ENCODE measurements at places on chromosomes 5 and 9.

DNA sequence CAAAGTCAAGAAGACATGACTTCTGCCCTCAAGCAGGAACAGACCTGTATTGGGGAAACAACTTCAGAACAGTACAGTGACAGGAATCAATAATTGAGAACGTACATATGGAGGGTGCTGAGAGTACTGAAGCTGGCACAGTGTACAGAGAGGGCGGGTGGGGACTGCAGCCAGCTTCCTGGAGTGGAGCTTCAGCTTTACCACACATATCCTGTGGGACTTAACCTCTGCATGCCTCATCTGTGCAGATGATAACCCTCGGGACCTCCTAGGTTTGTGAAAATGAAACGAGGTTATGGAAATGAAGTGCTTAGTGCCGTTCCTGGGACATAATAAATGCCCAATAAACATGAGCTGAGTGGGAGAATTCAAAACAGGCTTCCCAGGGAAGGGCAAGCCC is 22.1 kb upstream of the RARS1 start:
- no peak for DNase-seq

DNA sequence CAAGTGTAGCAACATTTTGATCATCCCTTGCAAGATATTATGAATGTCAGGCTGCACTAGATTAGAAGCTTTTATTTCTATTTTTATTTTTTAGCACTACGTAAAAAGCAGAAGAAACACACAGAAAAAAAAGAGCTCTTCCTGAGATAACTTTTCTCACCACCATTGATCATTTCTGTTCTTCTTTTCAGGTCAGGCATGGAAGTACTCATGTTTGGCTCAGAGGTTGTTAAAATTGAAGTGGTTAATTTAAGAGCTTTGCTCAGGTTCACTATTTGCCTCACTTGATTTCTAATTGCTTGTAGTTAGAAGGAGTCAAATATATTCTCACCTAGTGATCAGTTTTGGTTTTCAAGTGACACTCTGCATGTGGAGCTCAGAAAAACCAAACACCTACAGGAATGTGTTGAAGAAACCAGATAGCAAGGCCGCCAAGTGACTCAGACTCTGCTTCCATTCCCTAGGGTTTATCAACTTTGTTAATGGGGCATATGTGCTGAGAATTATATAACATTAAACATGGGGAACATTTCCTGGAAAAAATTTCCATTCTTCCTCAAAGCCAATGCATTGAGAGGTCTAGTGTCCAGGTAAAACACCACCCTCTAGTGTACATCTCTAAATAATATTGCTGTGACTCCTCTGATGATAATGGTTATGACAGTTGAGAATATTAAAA is 679.8 kb downstream of the CETN3 start:
- DNase-seq = no peak

DNA sequence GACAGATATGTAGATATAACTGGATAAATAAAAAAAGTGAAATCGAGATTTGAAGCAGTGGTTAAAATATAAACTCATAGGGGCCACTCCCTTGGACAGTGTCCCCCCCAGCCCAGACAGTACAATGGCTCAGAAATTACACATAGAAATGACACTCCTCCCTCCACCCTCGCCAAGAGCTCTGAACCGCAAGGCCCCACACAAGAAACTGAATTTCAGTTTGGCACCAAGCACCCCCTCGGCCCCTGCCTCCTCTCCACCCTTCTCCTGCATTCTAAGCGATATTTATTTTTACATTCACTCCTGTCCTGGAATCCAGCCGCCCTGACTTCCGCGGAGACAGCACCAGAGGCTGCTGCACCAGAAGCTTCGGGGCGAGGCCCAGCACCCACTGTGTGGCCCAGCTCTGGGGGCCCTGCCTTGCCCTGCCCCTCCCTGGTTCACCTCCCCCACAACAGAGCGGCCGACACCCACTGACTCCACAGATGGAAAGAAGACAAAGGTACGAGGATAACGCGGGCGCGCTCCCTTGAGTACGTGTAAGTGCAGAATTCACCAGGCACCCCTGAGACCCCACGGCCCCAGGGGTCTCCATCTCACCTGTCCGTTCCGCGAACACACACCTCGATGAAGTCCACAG is 11.0 kb downstream of the STC2 start:
- DNase-seq = no peak

GRCh38 chr9:133682818-133683585 is 46.8 kb downstream of the DBH start:
- DNase-seq = no peak

DNA sequence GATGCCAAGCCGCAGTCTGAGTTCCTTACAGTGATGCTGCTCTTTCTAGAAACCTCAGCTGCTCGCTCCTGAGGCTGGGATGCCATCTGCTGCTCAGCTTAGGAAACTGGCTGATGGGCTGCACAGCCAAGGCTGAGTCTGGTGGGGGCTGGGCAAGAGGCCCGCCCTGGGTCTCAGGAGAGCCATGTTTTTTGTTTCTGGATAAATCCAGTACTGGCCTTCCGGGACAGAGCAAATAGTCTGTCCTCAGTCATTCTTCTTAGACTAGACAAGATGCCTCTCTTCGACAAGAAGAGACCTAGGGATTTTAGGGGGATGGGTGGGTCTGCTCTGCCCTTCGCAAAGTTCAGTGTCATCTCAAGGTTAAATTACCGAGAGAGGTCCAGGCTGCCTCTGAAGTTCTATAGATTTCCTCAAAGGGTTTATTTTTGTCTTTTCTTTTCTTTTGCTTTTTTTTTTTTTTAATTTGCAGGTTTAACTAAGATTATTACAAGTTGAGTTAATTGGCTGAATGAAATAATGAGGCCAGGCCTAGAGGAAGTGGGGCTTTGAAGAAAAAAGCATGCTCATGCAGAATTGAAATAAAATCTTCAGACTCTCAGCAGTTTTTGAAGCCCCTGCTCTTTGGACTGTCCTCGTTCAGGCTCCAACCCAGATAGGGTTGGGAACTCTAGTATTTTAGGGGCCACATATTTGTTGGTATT is 30.6 kb upstream of the MATR3 start:
- DNase-seq = peak; percentile 93

GRCh38 chr5:160287378-160288051 is 24.8 kb downstream of the CCNJL start:
- peak; percentile 15 for DNase-seq

- DNase-seq = no peak
These were observed 17.4 kb downstream of the TMOD1 start for GRCh38 chr9:97518909-97519307.

DNA sequence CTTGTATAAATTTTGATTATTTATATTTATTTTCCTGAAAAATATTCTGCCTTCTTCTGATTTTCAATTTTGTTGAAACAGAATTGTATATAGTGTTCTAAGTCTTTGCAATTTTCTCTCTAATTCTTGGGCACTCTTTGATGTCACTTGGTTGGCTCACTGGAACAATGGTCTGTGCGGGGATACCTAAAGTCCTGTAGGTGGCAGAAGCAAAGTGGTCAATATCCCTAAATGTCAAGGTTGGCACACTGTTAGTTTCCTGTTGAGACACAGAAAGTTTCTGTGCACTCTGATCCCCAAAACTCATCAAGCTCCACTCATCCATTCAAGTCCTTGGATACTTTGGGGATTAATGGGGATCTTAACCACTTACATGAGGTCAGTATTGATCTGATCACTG is 480.8 kb upstream of the CCNG1 start:
- no peak for DNase-seq

DNA sequence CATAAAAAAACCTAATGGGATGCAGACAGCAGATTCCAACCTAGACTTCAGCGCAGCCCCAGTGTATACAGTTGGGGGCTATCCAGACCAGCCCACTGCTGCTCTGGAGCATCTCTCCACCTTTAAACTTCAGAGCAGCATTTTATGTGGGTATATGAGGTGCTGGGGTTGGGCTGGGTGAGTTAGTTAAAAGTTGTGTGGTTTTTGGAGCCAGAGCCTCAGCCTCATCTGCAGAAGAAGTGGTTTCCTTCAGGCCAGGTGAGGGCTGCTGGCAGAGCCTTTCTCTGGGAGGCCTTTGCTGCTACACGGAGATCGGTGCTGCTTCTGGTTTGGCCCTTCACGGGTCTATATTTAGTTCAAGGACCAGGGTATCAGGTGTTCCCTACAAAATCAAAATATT is 228.3 kb downstream of the PDZD2 start:
- no peak for DNase-seq

GRCh38 chr5:124663101-124663506 is 83.3 kb downstream of the ZNF608 start:
- no peak for DNase-seq

GRCh38 chr5:172085738-172086137 is 79.3 kb upstream of the FBXW11 start:
- no peak for DNase-seq

DNA sequence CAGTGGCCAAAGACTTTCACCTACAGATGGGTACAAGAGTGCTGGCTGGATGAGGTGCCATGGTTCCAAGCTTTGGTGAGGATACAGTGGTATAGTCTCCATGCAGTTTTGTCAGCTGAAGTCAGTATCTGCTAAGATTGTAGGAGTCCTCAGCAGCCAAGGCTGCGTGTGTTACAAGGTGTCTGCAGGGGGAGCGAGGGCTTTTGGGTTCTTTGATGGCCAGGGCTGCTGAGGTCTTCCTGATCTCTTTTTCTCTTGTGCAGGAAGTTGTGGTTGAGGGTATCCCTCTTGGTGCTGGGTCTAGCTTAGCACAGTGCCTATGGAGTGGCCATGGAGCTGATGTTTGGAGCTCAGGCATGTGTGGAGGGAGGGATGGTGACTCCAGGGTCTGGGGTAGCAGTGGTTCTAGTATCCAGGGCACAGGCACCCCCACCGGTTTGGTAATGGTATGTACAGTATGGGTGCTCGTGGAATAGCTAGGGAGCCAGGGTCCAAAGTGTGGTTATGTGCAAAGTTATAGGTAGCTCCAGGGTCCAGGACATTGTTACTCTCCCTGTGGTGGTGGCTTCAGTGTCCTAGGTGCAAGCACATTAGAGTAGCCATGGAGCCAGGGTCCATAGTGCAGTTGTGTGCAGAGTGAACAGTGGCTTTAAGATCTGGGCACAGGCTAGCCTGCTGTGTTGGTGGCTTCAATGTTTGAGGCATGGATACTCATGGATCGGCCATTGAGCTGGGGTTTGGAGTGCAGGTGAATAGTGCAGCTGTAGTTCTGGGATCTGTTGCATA is 36.7 kb downstream of the CNTLN start:
- DNase-seq = no peak

GRCh38 chr5:85168474-85168873 is 783.8 kb upstream of the EDIL3 start:
- DNase-seq = no peak

- no peak for DNase-seq
These were observed 184.5 kb downstream of the GNAQ start for GRCh38 chr9:77847059-77847499.

- no peak for DNase-seq
These were observed 10.9 kb upstream of the IL3 start for GRCh38 chr5:132049559-132049958.

- no peak for DNase-seq
These were observed 305.9 kb downstream of the CYLC2 start for GRCh38 chr9:103301051-103301450.

GRCh38 chr9:83280790-83281189 is 217.8 kb upstream of the RASEF start:
- no peak for DNase-seq

Data from globus pallidus (tissue), 1 donor.